ENCODE measurements at places on chromosomes 11 and 22. TPM values are rescaled to one million over a fixed set of nuclear protein-coding genes. Genes with fewer than 3 reads are reported as not detected.

YAP1 gene
- total RNA-seq: 130 TPM

DNA sequence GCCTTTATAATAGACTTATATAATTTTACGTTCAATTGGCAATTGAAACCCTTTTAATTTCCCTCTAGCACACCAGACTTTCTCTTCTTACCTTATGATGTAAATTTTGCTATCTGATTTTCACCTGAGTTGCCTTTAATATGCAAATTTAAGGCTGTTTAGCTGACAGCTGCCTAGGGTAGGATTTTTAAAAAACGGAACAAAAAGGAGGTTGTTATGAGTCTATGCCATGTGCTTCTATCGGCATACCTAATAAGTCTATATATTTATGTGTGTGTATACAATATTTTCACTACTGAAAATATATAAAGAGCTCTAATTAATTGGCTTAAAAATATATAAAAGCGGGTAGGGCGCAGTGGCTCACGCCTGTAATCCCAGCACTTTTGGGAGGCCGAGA is 11.8 kb upstream of the SELENOH start:
- H3K4me3 ChIP-seq: no peak overlapping the region
- no peaks in the 10 kb centered on the region for H3K27me3 ChIP-seq
- no peaks in the 10 kb centered on the region for H3K36me3 ChIP-seq

ARHGAP8 gene
- total RNA-seq: 14.9 TPM

BLID gene
- not detected for total RNA-seq

GRCh38 chr11:3953327-3953726 is 97.9 kb downstream of the STIM1 start:
- no peaks in the 10 kb centered on the region for H3K27me3 ChIP-seq
- no peak overlapping the region for H3K27ac ChIP-seq
- no peaks in the 10 kb centered on the region for H3K36me3 ChIP-seq
- DNase-seq: no peak
- H3K4me1 ChIP-seq: peaks cover 25% of the 10 kb centered on the region
- H3K4me3 ChIP-seq: no peak overlapping the region

DERL3 gene
- 1.1 TPM for total RNA-seq

- H3K36me3 ChIP-seq: no peaks in the 10 kb centered on the region
- no peaks in the 10 kb centered on the region for H3K4me1 ChIP-seq
- no peak overlapping the region for H3K27ac ChIP-seq
- DNase-seq: no peak
- H3K4me3 ChIP-seq: no peak overlapping the region
Observed at GRCh38 chr11:7621554-7621953, 51.7 kb downstream of the CYB5R2 start.

GRCh38 chr11:64537876-64538275 is 53.1 kb upstream of the SLC22A12 start:
- no peak overlapping the region for H3K27ac ChIP-seq
- H3K4me3 ChIP-seq: no peak overlapping the region
- H3K27me3 ChIP-seq: no peaks in the 10 kb centered on the region
- H3K4me1 ChIP-seq: no peaks in the 10 kb centered on the region
- DNase-seq: no peak
- H3K36me3 ChIP-seq: no peaks in the 10 kb centered on the region

TEAD1 gene
- 63.6 TPM for total RNA-seq

DNA sequence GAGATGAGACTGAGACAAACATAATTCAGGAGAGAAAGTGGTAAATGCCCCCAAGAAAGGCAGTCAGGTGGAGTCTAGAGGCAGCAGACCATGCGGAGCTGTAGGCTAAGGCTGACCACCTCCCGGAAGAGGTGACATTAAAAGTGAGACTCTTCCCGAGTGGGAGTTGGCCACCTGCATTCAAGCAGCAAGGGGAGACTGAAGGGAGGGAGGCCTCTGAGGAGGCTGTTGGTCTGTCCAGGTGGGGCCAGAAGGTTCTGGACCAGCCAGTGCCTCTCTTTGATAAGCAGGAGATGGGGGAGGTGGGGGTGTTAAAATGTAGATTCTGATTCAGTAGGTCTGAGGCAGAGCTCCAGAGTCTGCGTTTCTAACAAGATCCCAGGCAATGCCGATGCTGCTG is 37.5 kb downstream of the CD6 start:
- H3K4me1 ChIP-seq: peaks cover 17% of the 10 kb centered on the region
- H3K4me3 ChIP-seq: no peak overlapping the region
- no peak overlapping the region for H3K27ac ChIP-seq
- H3K36me3 ChIP-seq: no peaks in the 10 kb centered on the region
- H3K27me3 ChIP-seq: no peaks in the 10 kb centered on the region

- no peak overlapping the region for H3K27ac ChIP-seq
- H3K4me3 ChIP-seq: no peak overlapping the region
- no peaks in the 10 kb centered on the region for H3K27me3 ChIP-seq
- no peaks in the 10 kb centered on the region for H3K4me1 ChIP-seq
Observed at GRCh38 chr11:113675003-113675561, 31.0 kb downstream of the TMPRSS5 start.

IMMP1L gene
- 27.2 TPM for total RNA-seq

DNA sequence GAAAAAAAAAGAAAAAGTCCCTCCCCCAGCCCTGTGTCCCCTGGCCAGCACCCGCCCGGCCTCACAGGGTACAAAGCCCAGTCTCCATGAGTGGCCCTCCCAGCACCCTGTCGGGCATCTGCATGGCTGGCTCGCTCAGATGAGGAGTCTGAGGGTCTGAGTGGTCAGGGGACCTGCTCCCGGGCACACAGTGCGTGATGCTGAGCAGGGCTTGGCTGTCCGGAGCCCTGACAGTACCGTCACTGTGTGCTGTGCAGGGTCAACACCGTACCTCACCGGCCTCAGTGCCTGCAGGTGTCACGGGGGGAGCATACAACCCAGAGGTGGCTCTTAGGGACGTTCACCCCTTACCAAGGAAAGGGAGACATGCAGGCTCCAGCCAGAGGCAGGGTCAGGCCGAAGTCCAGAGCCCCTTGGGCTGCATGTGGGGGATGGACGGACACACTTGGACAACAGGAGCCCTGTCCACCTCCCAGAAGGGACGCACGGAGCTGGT is 3.6 kb upstream of the PLXNB2 start:
- H3K4me1 ChIP-seq: peaks cover 5% of the 10 kb centered on the region
- H3K4me3 ChIP-seq: no peak overlapping the region
- no peak for DNase-seq

GRCh38 chr11:57459164-57460021 is 935 bp upstream of the RTN4RL2 start:
- H3K27me3 ChIP-seq: peaks cover 10% of the 10 kb centered on the region
- no peak for DNase-seq
- peak overlapping the region; percentile 42 for H3K4me3 ChIP-seq

DNA sequence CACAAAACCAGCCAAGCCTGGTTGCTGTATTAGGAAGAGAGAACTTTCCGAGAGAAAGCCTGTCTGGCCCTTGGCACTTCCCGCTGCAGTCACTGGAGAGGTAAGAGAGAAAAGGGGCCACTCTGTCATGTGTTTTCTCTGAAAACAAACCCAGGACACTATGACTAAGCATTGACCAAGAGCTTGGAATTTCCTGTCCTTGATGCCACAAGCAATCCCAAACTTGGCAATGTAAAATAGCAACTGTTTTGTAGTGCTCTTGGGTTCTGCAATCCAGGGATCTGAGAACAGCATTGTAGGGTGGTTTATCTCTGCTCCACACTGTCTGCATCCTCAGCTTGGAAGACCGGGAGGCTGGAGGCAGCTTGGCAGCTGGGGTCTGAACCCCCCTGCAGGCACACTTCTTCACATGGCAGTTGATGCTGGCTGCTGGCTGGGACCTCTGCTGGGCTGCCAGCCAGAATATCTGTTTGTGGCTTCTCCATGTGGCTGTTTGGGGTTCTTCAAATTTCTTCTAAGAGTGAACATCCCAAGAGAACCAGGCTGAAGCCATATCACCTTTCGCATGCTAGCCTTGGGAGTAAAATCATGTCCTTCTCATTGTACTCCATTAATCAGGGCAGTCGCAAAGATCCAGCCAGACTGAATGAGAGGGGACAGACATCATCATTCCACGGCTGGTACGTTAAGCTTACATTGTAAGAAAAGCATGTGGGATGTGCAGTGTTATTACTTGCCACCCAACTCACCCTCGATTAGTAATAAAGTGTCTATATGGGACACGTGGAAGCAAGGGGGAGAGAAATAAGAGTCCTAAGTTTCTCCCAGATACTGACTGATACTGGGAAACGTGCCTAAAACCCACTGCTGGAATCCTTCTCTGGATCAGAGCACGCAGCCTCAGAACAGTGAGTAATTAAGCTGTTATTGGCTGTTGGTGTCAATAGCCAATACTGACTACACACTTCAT is 537.4 kb upstream of the B3GAT1 start:
- H3K4me1 ChIP-seq: no peaks in the 10 kb centered on the region
- H3K27me3 ChIP-seq: no peaks in the 10 kb centered on the region
- no peak overlapping the region for H3K27ac ChIP-seq
- no peaks in the 10 kb centered on the region for H3K36me3 ChIP-seq

NEFH gene
- 0.54 TPM for total RNA-seq
